DMS153 (cell line): ENCODE measurements at places on chromosomes 6 and 20.

DNA sequence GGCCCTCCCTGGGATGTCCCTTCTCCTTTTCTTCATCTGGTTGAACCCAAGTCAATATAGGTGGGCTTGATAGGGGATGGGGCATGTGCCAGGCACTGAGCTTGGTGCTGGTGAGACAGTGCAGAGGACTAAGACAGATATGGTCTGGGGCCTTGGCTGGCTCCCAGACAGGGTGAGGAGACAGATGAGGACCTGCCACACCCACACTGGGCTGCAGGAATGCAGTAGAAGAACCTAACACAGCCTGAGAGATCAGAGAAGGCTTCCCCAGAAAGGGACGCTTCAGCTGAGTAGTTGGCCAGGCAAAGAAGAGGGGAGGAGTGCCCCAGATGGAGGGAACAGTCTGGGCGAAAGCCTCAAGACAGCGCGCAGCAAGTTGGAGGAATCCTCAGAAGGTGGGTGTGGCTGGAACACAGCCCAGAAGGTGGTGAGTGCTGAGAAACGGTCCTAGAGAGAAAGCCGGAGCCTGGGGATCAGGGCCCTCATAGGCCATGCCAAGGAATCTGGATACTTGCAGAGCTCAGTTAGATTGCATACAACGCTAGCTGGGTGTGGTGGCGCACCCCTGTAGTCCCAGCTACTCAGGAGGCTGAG, 26.4 kb downstream of the CD40 start:
- no peak for DNase-seq

- peak; percentile 62 for DNase-seq
Measured at GRCh38 chr20:49276161-49276960, 1.5 kb downstream of the ZNFX1 start.

DNA sequence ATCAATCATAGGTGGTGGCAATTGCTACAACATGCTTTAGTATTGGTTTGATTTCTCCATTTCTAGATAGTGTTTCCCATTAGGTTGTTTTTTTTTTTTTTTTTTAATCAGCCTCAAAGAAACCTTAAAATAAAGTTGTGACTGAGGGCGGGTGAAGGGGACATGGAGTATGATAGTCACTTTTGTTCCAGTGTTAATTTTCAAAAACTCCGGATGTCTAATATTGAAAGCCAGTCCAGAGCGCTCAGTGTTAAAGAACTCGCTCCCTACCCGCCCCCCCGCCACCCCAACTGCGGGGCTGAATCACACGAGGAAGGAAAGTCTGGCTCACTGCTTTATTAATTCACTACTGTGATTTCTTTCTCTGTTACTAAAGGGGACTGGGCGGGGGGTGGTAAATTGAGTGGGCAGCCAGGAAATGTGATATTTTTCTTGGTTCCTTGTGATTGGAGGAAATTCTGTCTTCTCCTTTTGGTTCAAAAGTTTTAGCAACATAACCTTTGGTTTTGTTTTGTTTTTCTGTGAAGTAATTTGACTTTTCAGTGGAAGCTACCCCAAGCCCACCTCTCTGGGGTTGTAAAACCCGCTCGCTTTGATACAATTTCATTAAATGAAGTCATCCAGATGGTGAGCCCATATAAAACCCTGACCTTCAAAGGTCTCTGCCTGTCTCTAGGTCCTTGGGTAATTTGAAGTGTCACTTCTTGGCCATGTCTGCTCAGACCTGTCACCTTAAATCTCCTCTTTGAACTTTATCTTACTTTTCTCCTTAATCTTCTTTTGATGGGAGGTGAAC, 38.0 kb downstream of the TNFAIP3 start:
- DNase-seq = no peak

- DNase-seq = peak; percentile 13
Measured at GRCh38 chr6:124123617-124124209, 320.0 kb downstream of the NKAIN2 start.

- DNase-seq = no peak
Measured at GRCh38 chr6:16338577-16339264, 100.3 kb downstream of the GMPR start.

DNA sequence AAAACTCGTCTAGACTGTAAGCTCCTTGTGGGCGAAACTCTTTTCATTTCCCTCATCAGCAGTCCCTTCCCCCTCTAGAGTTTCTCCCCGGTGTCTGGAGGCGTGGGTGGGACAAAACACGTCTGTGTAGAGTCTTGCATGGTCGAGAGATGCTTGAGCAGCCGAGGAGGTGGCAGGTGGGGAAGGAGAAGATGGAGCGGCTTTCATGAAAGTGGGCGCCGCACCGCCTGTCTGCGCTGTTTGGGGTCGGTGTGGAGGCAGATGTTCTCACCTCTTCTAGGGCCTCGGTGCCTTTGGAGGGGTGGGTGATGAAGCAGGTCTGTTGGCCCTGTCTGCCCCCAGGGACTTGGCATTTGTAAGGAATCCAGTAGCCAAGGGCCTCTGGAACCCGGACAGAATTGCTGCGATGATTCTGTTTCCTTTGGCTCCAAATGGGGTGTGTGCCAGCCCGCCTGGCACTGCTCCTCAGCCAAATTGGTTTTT, 1.2 kb downstream of the BRPF3 start:
- no peak for DNase-seq

GRCh38 chr20:37627060-37627766, 66.6 kb upstream of the CTNNBL1 start:
- DNase-seq = no peak

GRCh38 chr20:36655004-36655403, 9.0 kb upstream of the SLA2 start:
- DNase-seq = no peak

- no peak for DNase-seq
Measured at GRCh38 chr6:158567871-158568401, 8.0 kb downstream of the TMEM181 start.

- DNase-seq = no peak
Measured at GRCh38 chr20:32152421-32153155, 43.1 kb downstream of the TM9SF4 start.

- DNase-seq = no peak
Measured at GRCh38 chr6:130298258-130298657, 67.6 kb upstream of the TMEM200A start.

GRCh38 chr6:35508027-35508426, 4.7 kb downstream of the TULP1 start:
- DNase-seq = no peak

DNA sequence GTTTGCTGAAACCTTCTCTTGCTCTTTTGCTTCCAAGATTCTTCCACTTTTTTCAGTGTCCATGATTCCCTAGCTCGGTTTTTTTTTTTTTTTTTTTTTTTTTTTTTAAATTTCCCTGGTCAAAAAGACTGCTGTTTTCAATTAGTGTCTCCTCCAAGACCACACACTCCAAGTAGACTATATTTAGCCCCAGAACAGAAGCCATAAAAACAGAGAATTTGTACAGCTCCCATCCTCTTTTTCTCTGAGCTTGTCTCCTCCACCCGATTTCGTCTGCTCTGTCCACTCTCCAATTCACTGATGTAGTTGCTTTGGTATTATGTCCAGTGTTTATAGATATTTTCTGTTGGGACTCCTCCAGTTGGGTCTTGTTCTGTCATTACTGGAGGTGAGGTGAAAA, 37.6 kb downstream of the RSPH3 start:
- DNase-seq = no peak

DNA sequence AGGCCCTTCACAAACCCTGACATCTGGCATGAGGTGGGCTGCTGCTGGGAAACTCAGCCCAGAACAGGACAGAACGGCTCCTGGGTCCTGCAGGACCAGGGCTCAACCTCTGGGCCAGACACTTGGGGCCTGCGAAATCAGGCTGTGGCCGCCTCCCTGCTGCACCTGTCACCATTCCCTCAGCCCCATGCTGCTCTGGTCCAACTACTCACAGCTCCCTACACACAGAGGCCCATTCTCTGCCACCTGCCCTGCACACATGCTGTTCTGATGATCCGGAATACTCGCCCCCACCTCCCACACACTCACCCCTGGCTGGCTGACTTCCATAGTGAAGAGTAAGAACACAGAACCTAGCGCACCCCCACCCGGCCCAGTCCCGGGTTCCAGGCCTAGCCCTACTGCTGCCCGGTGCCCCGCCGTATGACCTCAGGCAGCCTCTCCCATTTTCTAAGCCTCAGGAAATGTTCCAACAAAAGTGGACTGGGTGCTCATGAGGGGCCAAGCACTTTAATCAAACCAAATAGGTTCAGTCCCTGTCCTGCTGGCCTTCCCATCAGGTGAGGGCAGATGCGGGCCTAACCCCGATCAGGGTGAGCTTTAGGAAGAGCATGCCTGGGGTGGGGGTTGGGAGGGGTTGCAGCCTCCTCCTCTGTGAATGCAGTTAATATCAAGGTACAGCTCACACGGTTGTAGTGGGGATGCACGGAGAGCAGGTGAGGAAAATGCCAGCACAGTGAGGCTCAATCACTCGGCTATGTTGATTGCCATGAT, 3.9 kb downstream of the PEDS1 start:
- DNase-seq = no peak

GRCh38 chr6:69422020-69422419, 374.8 kb downstream of the LMBRD1 start:
- no peak for DNase-seq

DNA sequence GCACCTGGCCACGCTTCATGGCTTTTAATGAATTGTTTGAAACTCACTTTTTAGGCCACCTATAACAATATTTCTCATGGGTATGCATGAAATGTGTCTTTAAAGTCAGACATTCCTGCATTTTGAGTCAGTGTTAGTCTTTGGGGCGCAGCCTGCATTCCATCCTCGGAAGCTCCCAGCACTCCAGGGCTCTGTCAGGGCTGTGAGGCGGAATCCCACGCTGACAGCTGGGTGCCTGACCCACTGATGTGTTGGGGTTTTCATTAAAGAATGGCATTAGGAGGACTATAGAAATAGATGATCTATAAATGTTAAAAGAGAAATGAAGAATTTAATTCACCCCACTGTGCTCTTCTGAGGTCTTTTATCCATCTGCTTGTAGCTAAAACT, 16.2 kb upstream of the CLDN20 start:
- no peak for DNase-seq

DNA sequence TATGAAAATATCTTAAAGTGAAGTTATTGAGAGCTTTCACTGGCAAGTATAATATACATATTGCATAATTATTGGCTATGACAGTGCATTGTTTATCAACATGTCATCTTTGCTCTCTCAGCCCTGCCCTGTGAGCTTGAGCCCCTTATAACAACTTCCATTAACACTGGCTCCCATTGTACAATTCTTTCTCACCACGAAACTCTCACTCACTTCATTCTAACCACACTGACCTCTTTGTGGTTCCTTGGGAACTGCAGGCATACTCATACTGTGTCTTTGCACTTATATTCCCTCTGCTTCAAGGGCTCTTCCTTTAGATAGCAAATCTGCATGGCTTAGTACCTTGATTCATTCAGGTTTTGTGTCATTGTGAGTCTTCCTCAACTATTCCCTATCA, 411.8 kb downstream of the CDKAL1 start:
- no peak for DNase-seq

DNA sequence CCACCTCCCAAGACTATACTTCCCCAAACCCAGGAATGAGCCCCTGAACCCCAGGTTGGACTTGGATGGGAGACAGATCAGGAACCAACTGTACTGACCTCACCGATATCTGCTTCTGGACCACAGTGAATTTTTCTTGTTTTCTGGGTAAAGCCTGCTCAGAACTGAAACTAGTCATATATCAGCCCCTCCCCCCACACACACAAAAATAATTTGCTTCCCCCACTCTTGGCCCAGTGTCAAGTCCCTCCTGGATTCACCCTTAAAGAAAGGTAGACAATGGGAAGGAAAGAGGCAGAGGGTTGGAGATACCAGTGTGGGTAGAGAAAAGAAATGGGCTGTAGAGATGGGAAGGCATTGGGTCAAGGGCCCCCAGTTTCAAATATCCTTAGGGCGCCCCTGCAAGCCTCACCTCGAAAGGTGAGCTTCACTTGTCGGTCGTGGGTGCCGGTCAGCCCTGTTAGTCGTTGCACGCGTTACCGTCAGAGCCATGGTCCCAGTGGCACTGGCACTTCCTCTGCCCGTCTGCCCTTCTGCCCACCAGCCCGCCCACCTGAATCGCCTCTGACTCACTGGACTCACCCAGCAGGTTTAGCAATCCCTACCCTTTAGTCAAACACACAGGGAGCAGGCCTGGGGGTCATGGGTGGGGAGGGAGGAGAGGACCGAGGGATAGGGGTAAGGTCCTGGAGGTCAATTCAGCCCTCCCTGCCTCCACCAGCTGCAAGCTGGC, 8.5 kb upstream of the SPAG4 start:
- no peak for DNase-seq

DNA sequence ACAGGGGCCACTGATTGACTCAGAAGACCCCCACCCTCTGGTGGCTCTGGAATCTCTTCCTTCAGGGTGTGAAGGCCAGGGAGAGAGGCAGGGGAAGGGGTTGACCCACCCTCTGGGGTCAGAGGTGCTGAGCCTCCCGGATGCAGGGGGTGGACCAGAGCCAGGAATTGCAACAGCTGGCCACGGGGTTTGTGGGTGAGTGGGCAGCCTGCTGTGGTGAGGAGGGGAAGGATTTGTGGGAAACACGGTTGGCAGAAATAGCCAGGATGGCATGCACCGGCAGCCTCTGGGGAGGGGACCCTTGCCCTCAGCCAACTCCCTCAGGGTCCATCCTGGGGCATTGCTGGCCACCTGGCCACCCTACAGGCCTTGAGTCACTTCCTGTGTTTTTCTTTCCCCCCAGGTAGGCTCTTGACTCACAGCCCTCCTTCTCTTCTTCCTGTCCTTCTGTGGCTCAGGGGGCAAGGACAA, 92.8 kb downstream of the MRPL14 start:
- DNase-seq = no peak

DNA sequence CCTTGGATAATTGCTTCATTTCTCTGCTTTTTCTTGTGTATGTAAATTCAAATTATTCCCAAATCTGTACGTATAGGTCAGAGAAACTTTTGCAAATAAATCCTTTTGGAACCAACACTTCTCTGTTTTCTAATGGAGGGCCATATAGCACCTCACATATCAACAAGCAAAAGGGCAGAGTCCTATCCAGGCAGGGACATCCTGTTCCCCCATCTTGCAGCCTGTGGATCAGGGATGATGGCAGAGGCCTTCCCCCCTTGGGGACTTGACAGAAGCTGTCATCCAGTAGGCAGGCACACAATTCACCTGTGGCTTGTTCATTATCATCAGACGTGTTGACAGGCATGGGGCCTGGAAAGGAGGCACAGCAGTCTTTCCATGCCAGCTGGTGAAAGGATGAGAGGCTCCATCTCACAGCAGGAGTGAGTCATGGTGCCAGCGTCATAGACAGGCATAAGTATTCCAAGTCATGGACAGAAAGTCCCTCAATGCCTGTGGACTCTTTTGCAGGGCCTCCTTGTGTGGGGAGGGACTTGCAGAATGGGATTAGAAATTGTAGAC, 31.8 kb upstream of the PLEKHG1 start:
- DNase-seq = peak; percentile 67
